IPS-NIHi11 (cell line): ENCODE measurements at places on chromosomes 1 and 21.

GRCh38 chr1:1669468-1670440 lies 10.9 kb upstream of the CDK11B start:
- no peak for DNase-seq

DNA sequence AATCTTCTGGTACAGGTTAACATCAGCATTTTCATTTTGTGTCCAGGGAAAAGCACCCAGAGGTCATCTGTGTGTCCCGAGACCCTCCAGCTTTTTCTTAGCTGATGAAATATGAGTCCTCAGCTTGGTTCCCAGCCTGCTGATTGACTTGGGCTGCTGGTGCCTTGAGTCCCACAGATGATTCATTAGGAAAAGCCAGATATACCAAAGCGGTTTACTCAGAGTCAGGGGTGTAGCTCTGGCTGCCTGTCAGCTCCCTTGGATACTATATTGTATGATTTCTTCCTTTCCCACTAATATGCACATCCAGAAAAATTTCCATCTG lies 43.7 kb upstream of the MAB21L3 start:
- DNase-seq = no peak

- no peak for DNase-seq
Observed at GRCh38 chr1:230930986-230931385, 47.7 kb downstream of the TTC13 start.

GRCh38 chr1:41648844-41649243 lies 164.4 kb upstream of the EDN2 start:
- no peak for DNase-seq
